ENCODE measurements at places on chromosomes 5 and 9. TPM values are rescaled to one million over a fixed set of nuclear protein-coding genes. Genes with fewer than 3 reads are reported as not detected.
A peak's percentile ranks its signal among the peaks of the same experiment; 100 is the strongest.

The HMGCR gene
- total RNA-seq = 96.5 TPM

The C6 gene
- 0.69 TPM for total RNA-seq

The PRDM9 gene
- not detected for total RNA-seq

The SLC34A1 gene
- not detected for total RNA-seq

- no peak overlapping the region for H3K4me3 ChIP-seq
- no peaks in the 10 kb centered on the region for H3K27me3 ChIP-seq
- H3K27ac ChIP-seq = no peak overlapping the region
- H3K4me1 ChIP-seq = no peaks in the 10 kb centered on the region
These were observed 48.2 kb upstream of the ASS1 start for GRCh38 chr9:130396581-130396980.

- no peak overlapping the region for H3K27ac ChIP-seq
- no peaks in the 10 kb centered on the region for H3K4me1 ChIP-seq
- H3K27me3 ChIP-seq = no peaks in the 10 kb centered on the region
- H3K4me3 ChIP-seq = no peak overlapping the region
- no peaks in the 10 kb centered on the region for H3K36me3 ChIP-seq
These were observed 74.8 kb upstream of the TSLP start for GRCh38 chr5:110996742-110997141.

- H3K4me3 ChIP-seq = no peak overlapping the region
- no peak for DNase-seq
- peaks cover 12% of the 10 kb centered on the region for H3K4me1 ChIP-seq
- no peak overlapping the region for H3K27ac ChIP-seq
- H3K27me3 ChIP-seq = no peaks in the 10 kb centered on the region
These were observed 103.0 kb downstream of the PCSK1 start for GRCh38 chr5:96329886-96330529.

DNA sequence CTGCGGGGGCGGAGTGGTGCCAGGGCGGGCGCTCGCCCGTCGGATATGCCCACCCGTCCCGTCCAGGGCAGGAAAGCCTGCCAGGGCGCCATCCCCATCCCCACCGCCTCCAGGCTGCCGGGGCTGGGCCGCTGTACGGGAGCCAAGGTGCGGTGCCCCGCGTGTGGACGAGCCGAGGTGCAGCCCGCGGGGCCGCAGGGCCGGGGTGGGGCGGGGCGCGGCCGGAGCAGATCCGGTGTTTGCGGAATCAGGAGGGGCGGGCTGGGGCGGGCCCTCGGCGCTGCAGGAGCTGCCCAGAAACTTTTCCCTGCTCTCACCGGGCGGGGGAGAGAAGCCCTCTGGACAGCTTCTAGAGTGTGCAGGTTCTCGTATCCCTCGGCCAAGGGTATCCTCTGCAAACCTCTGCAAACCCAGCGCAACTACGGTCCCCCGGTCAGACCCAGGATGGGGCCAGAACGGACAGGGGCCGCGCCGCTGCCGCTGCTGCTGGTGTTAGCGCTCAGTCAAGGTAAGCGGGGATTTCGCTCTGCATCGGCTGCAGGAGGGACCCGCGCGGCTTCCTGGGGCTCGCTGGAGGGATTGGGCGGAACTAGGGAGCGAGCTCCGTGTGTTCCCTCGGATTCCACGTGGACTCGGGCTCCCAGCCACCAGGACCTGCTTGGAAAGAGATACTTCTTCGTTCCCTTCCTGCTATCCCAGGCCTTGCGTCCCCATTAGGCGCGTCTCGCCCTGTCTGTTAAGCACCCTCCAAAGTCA, at the start of gene ITGA2:
TSS of gene ITGA2 (plus strand) at position 328 of the 756 bp plus-strand sequence. CDS start at position 445, 117 bp downstream.
- DNase-seq = peak; percentile 78
- no peaks in the 10 kb centered on the region for H3K36me3 ChIP-seq
- no peaks in the 10 kb centered on the region for H3K27me3 ChIP-seq

GRCh38 chr9:126327714-126328185, 1.1 kb downstream of the MVB12B start:
- H3K4me1 ChIP-seq = peaks cover 11% of the 10 kb centered on the region
- H3K27me3 ChIP-seq = no peaks in the 10 kb centered on the region
- H3K27ac ChIP-seq = peak overlapping the region; percentile 81
- no peaks in the 10 kb centered on the region for H3K36me3 ChIP-seq

- H3K4me3 ChIP-seq = no peak overlapping the region
- no peaks in the 10 kb centered on the region for H3K4me1 ChIP-seq
- H3K27ac ChIP-seq = no peak overlapping the region
- no peak for DNase-seq
- H3K36me3 ChIP-seq = no peaks in the 10 kb centered on the region
- H3K27me3 ChIP-seq = no peaks in the 10 kb centered on the region
These were observed 55.2 kb downstream of the CRB2 start for GRCh38 chr9:123411191-123411590.

- DNase-seq = peak; percentile 78
- H3K36me3 ChIP-seq = no peaks in the 10 kb centered on the region
- no peaks in the 10 kb centered on the region for H3K27me3 ChIP-seq
- H3K4me1 ChIP-seq = no peaks in the 10 kb centered on the region
- no peak overlapping the region for H3K4me3 ChIP-seq
These were observed 79.1 kb downstream of the UGCG start for GRCh38 chr9:111975709-111976108.

DNA sequence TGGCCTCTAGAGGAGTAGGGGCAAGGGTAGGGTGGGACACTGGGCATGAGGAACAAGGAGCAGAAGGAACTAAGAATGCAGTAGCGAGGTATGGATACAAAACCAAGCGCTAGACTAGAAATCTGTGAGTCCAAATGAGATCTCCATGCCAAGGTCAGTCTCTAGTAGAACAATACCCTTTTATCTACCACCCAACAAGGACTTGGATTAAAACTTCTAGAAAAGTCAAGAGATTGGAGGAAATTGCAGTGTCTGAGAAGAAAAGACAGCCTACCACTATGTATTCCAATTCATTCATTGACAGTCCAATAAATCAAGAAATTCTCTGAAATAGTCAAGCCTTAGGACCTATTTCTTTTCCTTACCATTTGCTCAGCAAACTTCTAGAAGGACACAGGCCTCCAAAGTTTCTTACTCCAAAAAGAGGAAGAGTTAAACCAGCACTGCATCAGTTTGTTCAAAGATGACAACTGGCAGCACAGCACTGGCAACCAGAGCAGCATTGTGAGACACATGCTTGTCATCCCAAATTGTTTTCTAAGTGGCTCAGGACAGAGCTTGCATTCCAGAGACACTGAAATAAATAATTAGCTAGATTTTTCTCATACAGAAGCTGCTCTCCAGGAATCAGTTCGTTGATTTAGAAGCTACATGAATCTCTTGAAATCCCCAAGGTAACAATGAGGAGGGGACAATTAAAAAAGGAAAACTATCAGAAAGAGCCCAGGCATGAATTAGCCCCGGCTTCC, 22.6 kb downstream of the ABCA1 start:
- no peak for DNase-seq
- peaks cover 8% of the 10 kb centered on the region for H3K36me3 ChIP-seq
- no peak overlapping the region for H3K4me3 ChIP-seq
- H3K27me3 ChIP-seq = no peaks in the 10 kb centered on the region
- no peak overlapping the region for H3K27ac ChIP-seq
- H3K4me1 ChIP-seq = peaks cover 47% of the 10 kb centered on the region

- no peak overlapping the region for H3K4me3 ChIP-seq
- no peaks in the 10 kb centered on the region for H3K36me3 ChIP-seq
- H3K27ac ChIP-seq = peak overlapping the region; percentile 53
These were observed 203.2 kb downstream of the SEMA6A start for GRCh38 chr5:116371431-116371830.

DNA sequence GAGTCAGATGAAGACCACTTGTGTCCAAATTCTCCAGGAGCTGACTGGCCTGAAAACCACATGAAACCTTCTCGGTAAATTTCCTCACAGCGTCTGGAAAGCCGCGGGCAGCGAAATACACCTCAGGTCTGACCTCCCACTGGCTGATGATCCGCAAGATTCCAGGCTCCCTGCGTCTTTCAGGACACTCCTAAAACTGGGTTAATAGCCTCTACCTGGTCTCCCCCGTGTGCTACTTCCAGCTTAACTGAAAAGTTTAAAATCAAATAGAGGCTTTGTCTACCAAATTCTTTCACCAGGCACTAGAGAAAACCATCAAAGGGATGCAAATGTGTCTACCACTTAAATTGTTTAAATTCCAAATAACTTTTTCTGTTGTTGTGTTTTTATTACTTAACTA, 312.6 kb downstream of the DRD1 start:
- H3K27ac ChIP-seq = no peak overlapping the region
- no peak overlapping the region for H3K4me3 ChIP-seq
- no peak for DNase-seq
- no peaks in the 10 kb centered on the region for H3K4me1 ChIP-seq

DNA sequence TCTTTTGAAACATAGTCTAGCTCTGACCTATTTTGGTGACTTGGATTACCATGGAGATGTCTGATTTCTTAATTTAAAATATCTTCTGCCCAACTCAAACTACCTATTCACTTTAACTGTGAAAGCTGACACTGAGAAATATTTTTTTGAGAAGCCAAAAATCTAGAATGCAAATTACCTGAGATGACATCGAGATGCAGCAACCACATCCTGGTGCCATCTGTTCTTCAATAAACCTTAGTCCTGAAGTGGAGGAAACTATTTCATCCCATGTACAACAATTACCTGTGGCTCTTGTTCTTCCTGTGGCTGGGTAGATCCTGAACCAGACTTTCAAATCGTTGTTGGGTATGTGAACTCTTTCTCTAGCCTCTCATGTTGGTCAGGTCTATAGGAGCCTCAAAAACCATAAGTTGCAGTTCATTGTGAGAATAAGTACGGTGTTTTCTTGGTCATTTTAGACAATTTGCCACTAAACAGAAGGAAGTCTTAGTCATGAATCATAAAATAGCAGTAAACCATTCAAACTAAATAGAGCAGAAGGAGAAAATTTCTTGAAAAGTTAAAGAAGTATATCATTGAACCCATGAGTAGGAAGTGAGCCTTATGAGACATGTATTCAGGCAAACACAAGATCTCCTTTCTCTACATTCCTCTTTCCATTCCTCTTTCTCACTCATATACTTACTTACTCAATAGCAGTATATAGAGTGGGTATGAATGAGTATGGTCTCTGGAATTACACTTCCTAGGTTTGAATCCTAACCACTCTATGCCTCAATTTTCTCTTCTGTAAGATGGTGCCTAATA, 176.0 kb downstream of the HMHB1 start:
- H3K4me3 ChIP-seq = no peak overlapping the region
- H3K36me3 ChIP-seq = no peaks in the 10 kb centered on the region
- H3K27me3 ChIP-seq = no peaks in the 10 kb centered on the region
- H3K4me1 ChIP-seq = no peaks in the 10 kb centered on the region
- H3K27ac ChIP-seq = no peak overlapping the region
- DNase-seq = no peak

DNA sequence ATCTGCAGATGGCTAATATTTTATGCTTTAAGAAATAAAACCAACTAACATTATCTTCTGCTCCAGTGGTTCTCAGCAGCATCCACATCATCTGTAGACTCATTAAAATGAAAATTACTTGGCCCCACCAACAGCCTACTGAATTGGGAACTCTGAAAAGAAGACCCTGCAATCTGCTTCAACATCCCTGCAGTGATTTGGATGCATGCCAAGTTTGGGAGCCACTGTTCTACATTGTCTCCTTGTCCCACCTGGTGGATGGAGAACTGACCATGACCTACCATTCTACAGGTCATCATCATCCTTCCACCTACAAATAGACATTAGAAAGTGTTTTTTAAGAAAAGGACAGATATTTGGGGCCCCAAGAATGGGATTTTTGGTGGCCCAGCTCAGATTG, 71.1 kb downstream of the ACER2 start:
- no peak overlapping the region for H3K27ac ChIP-seq
- no peak for DNase-seq
- no peaks in the 10 kb centered on the region for H3K4me1 ChIP-seq
- no peak overlapping the region for H3K4me3 ChIP-seq
- H3K36me3 ChIP-seq = no peaks in the 10 kb centered on the region
- H3K27me3 ChIP-seq = no peaks in the 10 kb centered on the region

DNA sequence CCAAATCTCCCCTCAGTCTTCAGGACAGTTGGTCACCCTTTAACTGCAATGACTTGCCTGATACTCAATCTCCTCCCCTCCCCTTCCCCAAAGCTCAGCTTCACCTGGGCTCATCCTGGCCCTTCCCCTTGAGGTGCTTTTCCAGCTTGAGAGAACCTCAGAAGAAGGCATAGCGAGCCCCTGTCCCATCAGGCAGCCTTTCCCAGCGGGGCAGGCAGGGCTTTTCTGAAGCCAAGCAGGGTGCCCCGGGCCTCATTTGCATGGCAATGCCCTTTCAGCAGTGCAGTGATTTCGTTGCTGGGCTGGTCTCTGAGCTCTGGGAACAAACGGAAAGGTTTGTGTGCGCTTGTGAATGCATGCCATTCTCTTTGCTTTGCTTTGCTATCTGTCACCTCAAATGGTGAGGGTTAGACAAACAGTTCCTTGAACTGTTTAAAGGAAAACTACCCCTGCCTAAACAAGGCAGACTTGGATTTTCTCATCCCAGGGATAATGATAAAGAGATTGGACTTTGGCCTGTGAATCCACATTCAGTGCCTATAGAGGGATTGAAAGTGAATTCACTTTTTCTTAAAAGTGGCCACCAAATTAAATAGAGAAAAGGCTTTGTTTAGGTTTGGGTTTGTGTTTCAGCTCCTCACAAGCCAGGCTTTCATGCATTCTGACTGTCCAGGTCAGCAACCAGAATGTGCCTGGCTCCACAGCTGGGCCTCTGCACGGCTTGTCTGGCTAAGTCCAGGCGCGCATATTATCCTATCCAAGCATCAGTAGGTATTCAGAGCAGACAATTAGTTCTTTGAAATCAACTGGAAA, 165.3 kb downstream of the ZNF608 start:
- H3K27ac ChIP-seq = no peak overlapping the region
- DNase-seq = no peak
- no peaks in the 10 kb centered on the region for H3K36me3 ChIP-seq
- no peak overlapping the region for H3K4me3 ChIP-seq

DNA sequence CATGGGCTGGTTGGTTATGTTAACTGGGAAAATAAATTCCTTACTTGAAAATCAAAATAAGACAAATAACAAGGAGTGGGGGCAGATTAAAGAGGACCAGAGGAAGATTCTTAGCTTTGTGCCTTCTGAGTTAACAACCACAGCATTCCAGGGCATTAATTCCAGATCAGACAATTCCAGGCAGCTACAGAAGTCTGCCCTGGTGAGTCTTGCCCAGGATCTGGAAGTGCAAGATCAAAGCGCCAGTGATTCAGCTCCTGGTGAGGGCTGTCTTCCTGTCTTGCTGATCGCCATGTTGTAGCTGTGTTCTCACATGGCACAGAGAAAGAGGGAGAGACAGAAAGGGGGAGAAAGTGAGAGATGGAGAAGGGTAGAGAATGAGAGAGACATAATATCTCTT, 65.6 kb downstream of the ANXA2R start:
- H3K36me3 ChIP-seq = no peaks in the 10 kb centered on the region
- H3K4me1 ChIP-seq = no peaks in the 10 kb centered on the region

- H3K4me1 ChIP-seq = no peaks in the 10 kb centered on the region
- no peak overlapping the region for H3K4me3 ChIP-seq
- H3K27me3 ChIP-seq = no peaks in the 10 kb centered on the region
- H3K27ac ChIP-seq = no peak overlapping the region
- H3K36me3 ChIP-seq = no peaks in the 10 kb centered on the region
These were observed 220.0 kb upstream of the ADAMTSL1 start for GRCh38 chr9:18253950-18254349.

GRCh38 chr5:55173687-55174230, 782 bp upstream of the CDC20B start:
- H3K4me3 ChIP-seq = peak overlapping the region; percentile 41
- peaks cover 20% of the 10 kb centered on the region for H3K4me1 ChIP-seq
- H3K36me3 ChIP-seq = no peaks in the 10 kb centered on the region
- no peak overlapping the region for H3K27ac ChIP-seq
- peaks cover 74% of the 10 kb centered on the region for H3K27me3 ChIP-seq

GRCh38 chr5:14665949-14666348, 1.4 kb downstream of the OTULIN start:
- H3K36me3 ChIP-seq = no peaks in the 10 kb centered on the region
- H3K4me3 ChIP-seq = peak overlapping the region; percentile 70
- no peak overlapping the region for H3K27ac ChIP-seq
- peaks cover 39% of the 10 kb centered on the region for H3K4me1 ChIP-seq
- DNase-seq = peak; percentile 64
